ENCODE measurements at places on chromosomes 6 and 20.
A peak's percentile ranks its signal among the peaks of the same experiment; 100 is the strongest.

- DNase-seq = no peak
These were observed 570 bp upstream of the PLCB4 start for GRCh38 chr20:9068233-9068801.

- no peak for DNase-seq
These were observed 889.5 kb downstream of the EYS start for GRCh38 chr6:64817525-64817924.

GRCh38 chr6:37008484-37009465 is 3.3 kb downstream of the FGD2 start:
- no peak for DNase-seq

DNA sequence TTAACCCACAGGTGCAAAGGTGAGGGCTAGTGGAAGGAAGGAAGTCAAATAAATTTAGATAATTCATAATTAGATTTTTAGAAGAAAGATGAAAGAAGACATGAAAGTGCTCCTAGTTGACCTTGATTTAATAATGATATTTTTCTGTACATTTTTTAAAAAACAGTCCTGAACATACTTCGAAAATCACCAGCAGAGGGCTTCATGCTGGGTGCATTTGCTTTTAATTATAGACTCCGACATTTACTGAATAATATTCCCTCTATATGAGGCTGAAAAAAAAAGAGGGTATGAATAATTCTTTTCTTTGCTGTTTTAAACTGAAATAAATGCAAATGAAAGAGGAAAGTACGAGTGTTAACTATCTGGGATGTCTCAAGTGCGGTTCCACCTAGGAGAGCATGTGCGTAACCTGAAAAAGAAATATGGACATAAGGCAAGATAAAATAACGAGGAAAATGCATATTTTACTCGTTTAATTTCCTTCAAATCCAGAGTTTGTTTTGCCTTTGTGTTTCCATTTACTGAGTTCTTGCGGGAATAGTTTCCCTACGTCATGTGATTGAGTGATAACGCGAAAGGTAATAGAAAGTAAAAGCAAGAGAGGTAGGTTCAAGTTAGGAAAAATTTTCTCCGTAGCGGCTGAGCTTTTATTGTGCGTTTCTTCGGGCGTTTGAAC is 3.1 kb upstream of the TFAP2B start:
- DNase-seq = no peak

DNA sequence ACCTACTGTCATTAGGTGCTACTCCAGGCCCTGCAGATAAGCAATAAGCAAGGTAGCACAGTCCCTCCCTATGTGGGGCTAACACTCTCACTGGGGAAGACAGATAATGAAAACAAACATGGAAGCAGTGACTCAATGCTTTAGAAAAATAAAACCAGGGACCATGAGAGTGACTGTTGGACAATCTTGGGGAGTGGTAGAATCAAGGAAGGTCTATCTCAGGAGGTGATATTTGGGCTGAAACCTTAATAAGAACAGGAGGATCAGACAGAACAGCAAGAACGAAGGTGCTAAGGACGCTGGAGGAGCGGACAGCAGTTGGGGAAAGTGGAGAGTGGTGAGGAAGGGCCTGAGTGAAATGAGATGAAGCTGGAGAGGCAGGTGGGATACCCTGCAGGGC is 58.2 kb downstream of the BANF2 start:
- no peak for DNase-seq

GRCh38 chr20:17680836-17681725 is 961 bp downstream of the RRBP1 start:
- DNase-seq = no peak

- no peak for DNase-seq
These were observed 48.8 kb downstream of the NT5E start for GRCh38 chr6:85498596-85499258.

DNA sequence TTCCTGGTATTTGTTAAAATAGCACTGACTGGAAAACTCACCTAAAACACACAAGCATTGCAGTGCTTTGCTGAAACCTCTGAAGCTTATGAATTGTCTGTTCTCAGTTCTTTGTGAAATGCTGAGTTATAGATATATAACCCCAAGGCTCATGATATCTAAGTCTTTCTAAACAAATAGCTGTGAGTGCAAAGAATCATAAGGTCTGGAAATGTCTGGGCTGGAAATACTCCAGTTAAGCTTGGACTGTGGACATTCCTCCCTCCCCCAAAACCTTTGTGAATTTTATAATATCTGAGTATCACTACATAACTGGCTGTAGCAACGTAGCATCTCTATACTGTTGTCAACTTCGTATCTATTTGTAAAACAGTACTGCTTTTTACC is 69.1 kb downstream of the CBLN4 start:
- no peak for DNase-seq

- no peak for DNase-seq
These were observed 130.6 kb upstream of the C6orf118 start for GRCh38 chr6:165439928-165440554.

GRCh38 chr20:8228315-8228714 is 96.2 kb downstream of the PLCB1 start:
- DNase-seq = no peak

DNA sequence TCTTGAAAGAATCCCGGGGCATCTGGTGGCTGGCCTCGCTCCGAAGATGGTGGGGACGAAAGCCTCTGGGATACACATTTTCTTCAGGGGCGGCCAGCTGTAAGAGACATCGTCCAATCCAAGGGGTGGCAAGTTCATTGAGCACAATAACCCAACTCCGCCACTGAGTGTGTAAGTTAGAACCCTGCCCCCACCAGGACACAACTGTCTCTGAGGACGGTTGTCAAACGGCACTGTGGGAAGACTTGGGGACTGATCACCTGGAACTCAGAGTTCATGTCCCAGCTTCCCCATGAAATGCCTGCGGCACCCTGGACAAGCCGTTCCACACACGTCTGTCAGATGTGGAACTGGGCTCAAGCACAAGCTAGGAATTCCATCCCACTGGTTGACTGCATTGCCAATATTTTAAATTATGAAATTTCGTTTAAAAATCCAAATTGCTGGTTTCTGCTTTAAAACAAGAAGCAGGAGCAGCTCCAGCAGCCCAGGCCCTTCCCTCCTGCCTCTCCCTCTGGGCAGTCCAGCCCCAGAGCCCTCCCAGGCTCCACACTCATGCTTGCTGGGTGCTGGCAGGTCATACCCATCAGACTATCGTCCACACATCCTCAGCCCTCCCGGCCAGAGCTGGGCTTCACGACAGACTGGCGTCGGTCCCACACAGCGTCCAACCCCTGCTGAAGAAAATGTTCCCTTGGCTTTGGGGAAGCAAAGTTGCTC is 80.9 kb upstream of the AFDN start:
- DNase-seq = no peak

GRCh38 chr6:132687306-132687705 is 26.5 kb downstream of the VNN1 start:
- no peak for DNase-seq

DNA sequence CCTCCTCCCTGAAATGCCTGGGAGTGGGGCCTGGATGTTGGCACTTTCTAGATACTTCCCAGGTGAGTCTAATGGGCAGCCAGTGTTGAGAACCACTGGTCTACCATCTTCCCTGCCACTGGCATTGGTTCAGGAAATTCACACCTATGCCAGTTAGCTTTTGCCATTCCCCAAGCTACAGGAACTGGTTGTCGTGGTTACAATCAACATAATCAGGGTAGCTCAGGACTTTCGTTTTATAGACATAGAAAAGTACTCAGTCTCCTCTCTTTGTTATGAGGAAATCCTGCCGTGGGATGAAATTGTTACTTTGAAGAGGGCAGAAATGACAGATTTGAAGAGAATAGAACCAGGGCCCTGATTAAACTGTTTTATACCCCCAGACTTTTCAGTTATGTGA is 127.9 kb upstream of the FOXO3 start:
- no peak for DNase-seq

- DNase-seq = no peak
These were observed 66.3 kb downstream of the ATXN1 start for GRCh38 chr6:16694781-16695578.

DNA sequence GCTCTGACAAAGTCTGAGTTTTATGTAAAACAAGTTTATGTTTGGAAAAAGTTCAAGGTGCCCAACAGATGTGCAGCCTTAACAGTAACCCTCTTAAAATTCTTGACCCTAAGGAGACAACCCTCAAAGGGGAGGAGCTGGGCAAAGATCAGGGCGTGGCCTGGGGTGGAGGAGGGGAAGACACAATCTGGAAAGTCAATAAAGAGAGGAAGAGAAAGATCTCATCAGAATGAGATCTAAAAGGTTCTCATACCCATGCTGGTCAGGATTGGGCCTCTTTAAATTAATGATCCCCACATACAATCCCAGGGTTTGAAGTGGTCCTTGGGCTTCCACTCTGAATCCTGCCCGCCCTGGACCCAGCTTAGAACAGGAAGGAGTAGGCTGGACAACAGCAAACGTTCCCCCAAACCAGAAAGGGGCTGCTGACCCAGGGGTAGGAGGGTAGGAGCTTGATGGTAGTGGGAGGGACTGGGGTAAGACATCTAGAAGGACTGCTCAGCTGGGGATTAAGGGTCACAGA is 33.0 kb downstream of the FOXP4 start:
- DNase-seq = no peak

DNA sequence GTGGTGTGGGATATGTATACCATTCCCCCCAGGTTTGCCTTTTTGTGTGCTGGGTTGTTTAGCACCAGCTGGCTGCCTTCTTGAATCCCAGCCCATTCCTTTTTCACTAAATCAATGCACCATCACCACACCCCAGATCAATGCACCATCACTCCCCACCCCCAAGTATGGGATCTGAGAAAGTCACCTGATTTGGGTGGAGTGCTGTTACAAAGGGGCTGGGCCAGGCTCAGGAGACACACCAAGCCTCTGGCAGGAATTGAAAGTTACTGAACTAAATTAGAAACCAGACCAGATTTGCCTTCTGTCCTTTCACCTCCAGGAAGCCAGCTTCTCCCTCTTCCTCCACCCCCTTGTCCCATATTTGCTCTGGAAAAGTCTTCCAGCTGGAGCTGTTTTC is 19.6 kb upstream of the PKHD1 start:
- peak; percentile 50 for DNase-seq

DNA sequence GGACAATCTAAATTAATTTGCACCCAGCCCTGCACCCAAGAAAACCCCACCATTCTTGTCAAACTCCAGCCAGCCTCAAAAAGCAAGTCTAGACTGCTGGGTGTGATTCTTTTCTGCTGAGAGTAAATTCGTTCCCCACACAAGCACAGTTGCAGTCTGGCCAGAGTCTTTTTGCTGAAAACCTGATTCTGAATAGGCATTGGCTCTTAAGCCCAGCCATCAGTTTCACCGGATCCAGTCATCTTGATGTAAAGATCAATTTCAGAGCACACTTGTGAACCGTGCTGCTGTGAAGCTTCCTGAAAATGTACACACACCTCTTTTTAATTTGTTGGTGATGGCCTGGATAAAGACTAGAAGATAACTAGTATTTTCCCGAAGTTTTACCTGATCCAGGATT is 159.4 kb upstream of the GGTLC1 start:
- no peak for DNase-seq

- no peak for DNase-seq
These were observed 215.7 kb downstream of the SLC35F1 start for GRCh38 chr6:118122801-118123200.

DNA sequence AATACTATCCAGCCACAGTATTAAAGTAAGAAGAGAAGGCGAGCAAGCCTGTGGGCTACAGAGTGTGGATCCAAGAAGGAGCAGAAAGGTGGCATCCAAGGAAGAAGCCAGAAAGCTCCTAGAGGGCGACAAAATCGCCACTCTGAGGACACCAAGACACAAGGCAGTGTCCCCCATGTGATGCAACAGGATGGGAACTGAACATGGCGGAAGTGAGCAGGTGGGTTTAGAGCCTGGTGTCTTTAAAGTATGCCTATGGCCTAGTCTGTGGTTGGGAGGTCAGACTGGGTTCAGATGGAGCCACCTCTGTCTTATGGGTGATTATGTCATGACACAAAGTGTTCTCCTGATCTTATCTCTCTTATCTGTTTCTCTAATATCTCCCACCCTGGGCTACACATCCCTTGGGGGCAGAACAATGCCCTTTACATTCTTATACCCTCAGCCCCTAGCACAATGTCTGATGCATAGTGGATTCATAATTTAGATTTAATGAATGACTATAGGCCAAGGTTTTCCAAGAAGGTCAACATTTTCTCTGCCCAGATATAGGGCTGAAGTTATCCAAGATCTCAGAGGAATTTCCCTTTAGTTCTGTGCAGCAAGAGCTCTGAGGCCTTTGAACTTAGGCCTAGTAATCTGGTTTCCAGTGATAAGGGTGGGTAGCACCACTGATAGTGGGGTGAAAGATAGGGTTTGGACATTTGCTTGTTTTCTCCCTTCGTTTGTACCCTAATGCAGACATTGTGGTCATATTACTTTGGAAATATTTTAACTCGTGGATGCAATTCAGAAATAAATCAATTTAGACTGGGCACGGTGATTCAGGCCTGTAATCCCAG is 167.3 kb upstream of the AKIRIN2 start:
- DNase-seq = no peak

DNA sequence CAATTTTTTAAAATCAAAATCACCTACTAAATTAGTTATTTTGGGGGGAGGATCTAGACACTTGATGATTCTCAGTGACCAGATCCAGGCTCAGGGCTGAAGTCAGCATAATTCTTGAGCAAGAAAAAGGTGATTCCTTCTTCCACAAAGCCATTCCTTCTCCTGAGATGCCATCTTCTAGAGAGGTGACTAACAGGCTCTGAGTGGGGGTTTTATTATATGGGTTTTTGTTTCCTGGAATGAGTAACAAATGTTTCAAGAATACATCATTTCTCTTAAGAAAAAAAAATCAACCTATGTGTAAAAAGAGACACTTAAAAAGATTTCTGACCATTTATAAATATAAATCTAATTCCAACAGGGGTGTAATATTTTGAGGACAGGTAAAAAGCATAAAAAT is 154.3 kb downstream of the NFATC2 start:
- no peak for DNase-seq

GRCh38 chr6:77299931-77300330 is 163.4 kb downstream of the HTR1B start:
- no peak for DNase-seq
